ENCODE measurements at places on chromosomes 12 and 14.

GRCh38 chr14:93042968-93043940, 72.5 kb downstream of the ITPK1 start:
- no peak overlapping the region for H3K4me3 ChIP-seq
- peaks cover 64% of the 10 kb centered on the region for H3K4me1 ChIP-seq
- H3K27me3 ChIP-seq = no peaks in the 10 kb centered on the region

GRCh38 chr14:97539411-97539795, 742.2 kb downstream of the VRK1 start:
- no peak for ATAC-seq
- H3K4me1 ChIP-seq = no peaks in the 10 kb centered on the region
- H3K36me3 ChIP-seq = no peaks in the 10 kb centered on the region
- peaks cover 36% of the 10 kb centered on the region for H3K27me3 ChIP-seq
- no peak overlapping the region for H3K4me3 ChIP-seq

DNA sequence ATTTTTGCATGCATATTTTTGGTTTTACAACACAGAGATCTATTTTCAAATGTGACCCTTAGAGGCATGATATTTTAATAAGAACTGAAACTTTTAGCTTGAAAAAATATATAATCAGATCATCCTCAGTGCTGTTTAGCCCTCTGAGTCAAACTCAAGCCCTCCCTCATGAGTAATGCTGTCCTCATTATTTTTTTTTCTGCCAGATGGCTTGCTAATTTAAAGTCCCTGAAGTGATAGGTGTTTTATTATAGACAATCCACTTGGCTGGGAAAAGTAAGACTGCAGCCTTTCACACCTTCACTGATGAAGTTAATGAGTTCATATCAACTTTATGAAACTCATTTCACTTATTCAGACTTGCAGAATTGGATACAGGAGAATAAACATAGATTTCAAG, 227.7 kb downstream of the SLC16A7 start:
- no peak overlapping the region for H3K4me3 ChIP-seq
- no peak overlapping the region for H3K27ac ChIP-seq
- no peaks in the 10 kb centered on the region for H3K4me1 ChIP-seq
- no peaks in the 10 kb centered on the region for H3K36me3 ChIP-seq
- no peak for ATAC-seq

DNA sequence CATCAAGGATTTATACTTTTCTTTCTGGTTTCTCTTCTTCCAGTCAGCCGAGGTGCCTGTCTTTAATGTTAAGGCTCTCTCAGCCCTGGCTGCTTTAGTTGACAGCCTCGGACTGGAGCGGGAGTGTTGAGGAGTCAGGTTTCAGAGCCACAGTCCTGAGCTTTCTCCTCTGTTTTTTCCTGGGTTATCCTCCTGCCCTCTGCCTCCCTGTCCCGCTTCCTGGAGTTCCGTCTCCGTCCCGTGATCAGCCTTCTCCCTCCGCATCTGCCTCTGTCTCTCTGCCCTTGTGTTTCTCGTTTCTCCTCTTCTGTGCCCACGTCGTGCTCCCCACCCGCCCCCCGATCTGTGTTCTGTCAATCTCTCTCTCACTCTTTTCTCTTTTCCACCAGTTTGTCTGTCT, 33.0 kb downstream of the IQSEC3 start:
- H3K36me3 ChIP-seq = no peaks in the 10 kb centered on the region
- ATAC-seq = no peak
- no peak overlapping the region for H3K4me3 ChIP-seq
- no peaks in the 10 kb centered on the region for H3K4me1 ChIP-seq
- no peak overlapping the region for H3K27ac ChIP-seq

- peaks cover 7% of the 10 kb centered on the region for H3K27me3 ChIP-seq
- no peaks in the 10 kb centered on the region for H3K36me3 ChIP-seq
- H3K4me3 ChIP-seq = no peak overlapping the region
- H3K27ac ChIP-seq = no peak overlapping the region
- no peaks in the 10 kb centered on the region for H3K4me1 ChIP-seq
Measured at GRCh38 chr12:5466521-5466960, 34.6 kb downstream of the NTF3 start.

- no peaks in the 10 kb centered on the region for H3K36me3 ChIP-seq
- no peak overlapping the region for H3K27ac ChIP-seq
- no peak overlapping the region for H3K4me3 ChIP-seq
- no peak for ATAC-seq
Measured at GRCh38 chr12:104887452-104887851, 70.6 kb downstream of the SLC41A2 start.

GRCh38 chr12:22662356-22662755, 37.4 kb downstream of the ETNK1 start:
- no peak for ATAC-seq
- H3K4me1 ChIP-seq = no peaks in the 10 kb centered on the region
- no peaks in the 10 kb centered on the region for H3K36me3 ChIP-seq
- no peak overlapping the region for H3K27ac ChIP-seq

DNA sequence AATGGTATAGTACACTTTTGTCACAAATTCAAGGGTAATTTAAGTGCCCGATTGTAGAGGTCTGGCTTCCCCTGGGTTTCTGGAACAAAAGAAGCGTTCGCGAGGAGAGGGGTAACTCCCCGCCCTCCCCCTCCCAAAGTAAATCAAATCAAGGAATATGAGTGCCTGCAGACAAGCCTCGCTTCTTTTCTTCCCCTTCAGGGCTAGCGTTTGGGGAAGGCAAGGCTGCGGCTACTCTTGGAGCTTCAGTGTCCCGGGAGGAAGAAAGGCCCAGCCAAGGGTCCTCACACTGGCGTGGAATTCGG, 456 bp upstream of the TMPO start:
- H3K4me1 ChIP-seq = peaks cover 15% of the 10 kb centered on the region
- ATAC-seq = peak; percentile 43
- no peaks in the 10 kb centered on the region for H3K36me3 ChIP-seq
- no peaks in the 10 kb centered on the region for H3K27me3 ChIP-seq
- H3K27ac ChIP-seq = peak overlapping the region; percentile 93

DNA sequence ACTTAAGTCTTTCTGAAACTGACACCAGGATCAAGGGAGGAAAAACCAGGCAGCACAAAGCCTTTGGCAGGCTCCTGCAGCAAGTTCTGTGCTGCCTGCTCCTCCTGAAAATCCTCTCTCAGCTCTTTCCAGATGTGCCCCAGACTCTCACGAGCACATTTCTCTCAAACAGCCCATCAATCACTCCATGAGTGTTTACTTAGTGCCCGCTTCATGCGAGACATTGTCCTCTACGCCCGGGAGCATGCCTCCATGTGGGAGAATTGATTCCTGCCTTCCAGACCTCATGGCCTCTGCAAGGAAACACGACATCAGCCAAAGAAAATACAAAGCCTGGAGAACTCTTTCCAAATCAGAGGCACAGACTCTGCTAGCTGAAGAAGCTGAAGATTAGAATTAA, 46.5 kb upstream of the TSPAN11 start:
- no peak overlapping the region for H3K4me3 ChIP-seq
- peaks cover 8% of the 10 kb centered on the region for H3K27me3 ChIP-seq
- H3K4me1 ChIP-seq = no peaks in the 10 kb centered on the region
- no peaks in the 10 kb centered on the region for H3K36me3 ChIP-seq
- no peak overlapping the region for H3K27ac ChIP-seq

- H3K36me3 ChIP-seq = no peaks in the 10 kb centered on the region
- H3K4me1 ChIP-seq = peaks cover 9% of the 10 kb centered on the region
- peaks cover 4% of the 10 kb centered on the region for H3K27me3 ChIP-seq
- no peak overlapping the region for H3K4me3 ChIP-seq
- H3K27ac ChIP-seq = no peak overlapping the region
Measured at GRCh38 chr14:92693998-92694795, 54.2 kb downstream of the LGMN start.

DNA sequence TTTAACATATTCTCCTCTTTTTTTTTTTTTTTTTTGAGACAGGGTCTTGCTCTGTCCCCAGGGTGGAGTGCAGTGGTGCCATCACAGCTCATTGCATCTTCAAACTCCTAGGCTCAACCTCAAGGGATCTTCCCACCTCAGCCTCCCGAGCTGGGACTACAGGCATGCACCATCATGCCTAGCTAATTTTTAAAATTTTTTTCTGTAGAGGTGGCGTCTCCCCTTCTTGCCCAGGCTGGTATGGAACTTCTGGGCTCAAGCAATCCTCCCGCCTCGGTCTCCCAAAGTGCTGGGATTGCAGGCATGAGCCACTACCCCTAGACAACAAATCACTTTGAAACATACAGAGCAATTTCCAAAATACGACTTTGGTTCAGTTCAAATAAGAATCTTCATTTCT, 154.8 kb downstream of the PAX9 start:
- H3K27me3 ChIP-seq = no peaks in the 10 kb centered on the region
- ATAC-seq = no peak
- no peaks in the 10 kb centered on the region for H3K36me3 ChIP-seq

GRCh38 chr14:100529561-100530031, 57.6 kb downstream of the BEGAIN start:
- H3K4me3 ChIP-seq = no peak overlapping the region
- no peaks in the 10 kb centered on the region for H3K27me3 ChIP-seq
- H3K27ac ChIP-seq = no peak overlapping the region
- no peaks in the 10 kb centered on the region for H3K36me3 ChIP-seq
- ATAC-seq = no peak

DNA sequence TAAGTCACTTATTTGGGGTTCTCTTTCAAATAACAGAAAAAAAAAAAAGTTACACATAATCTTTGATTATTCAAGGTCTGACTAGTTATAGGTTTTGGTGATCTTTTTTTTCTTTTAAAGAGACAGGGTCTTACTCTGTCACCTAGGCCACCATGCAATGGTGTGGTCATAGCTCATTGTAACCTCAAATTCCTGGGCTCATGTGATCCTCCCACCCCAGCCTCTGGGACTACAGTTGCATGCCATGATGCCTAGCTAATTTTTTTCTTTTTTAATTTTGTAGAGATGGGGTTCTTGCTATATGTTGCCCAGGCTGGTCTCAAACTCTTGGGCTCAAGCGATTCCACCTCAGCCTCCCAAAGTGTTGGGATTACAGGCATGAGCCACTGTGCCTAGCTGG, 56.5 kb upstream of the CFL2 start:
- H3K4me3 ChIP-seq = no peak overlapping the region
- ATAC-seq = no peak
- peaks cover 2% of the 10 kb centered on the region for H3K36me3 ChIP-seq
- no peaks in the 10 kb centered on the region for H3K4me1 ChIP-seq
- no peak overlapping the region for H3K27ac ChIP-seq

DNA sequence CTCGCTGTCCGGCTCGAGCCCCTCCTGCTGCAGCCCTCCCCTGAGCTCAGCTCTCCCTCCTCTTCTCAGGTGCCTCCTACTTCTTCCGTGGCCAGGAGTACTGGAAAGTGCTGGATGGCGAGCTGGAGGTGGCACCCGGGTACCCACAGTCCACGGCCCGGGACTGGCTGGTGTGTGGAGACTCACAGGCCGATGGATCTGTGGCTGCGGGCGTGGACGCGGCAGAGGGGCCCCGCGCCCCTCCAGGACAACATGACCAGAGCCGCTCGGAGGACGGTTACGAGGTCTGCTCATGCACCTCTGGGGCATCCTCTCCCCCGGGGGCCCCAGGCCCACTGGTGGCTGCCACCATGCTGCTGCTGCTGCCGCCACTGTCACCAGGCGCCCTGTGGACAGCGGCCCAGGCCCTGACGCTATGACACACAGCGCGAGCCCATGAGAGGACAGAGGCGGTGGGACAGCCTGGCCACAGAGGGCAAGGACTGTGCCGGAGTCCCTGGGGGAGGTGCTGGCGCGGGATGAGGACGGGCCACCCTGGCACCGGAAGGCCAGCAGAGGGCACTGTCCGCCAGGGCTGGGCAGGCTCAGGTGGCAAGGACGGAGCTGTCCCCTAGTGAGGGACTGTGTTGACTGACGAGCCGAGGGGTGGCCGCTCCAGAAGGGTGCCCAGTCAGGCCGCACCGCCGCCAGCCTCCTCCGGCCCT, 22.8 kb downstream of the MMP17 start:
- no peak overlapping the region for H3K4me3 ChIP-seq
- H3K36me3 ChIP-seq = peaks cover under 1% of the 10 kb centered on the region
- no peak overlapping the region for H3K27ac ChIP-seq
- ATAC-seq = peak; percentile 63

GRCh38 chr12:31737763-31738162, 8.9 kb upstream of the AMN1 start:
- no peaks in the 10 kb centered on the region for H3K4me1 ChIP-seq
- H3K36me3 ChIP-seq = no peaks in the 10 kb centered on the region
- H3K4me3 ChIP-seq = no peak overlapping the region
- no peak for ATAC-seq
- H3K27me3 ChIP-seq = no peaks in the 10 kb centered on the region

DNA sequence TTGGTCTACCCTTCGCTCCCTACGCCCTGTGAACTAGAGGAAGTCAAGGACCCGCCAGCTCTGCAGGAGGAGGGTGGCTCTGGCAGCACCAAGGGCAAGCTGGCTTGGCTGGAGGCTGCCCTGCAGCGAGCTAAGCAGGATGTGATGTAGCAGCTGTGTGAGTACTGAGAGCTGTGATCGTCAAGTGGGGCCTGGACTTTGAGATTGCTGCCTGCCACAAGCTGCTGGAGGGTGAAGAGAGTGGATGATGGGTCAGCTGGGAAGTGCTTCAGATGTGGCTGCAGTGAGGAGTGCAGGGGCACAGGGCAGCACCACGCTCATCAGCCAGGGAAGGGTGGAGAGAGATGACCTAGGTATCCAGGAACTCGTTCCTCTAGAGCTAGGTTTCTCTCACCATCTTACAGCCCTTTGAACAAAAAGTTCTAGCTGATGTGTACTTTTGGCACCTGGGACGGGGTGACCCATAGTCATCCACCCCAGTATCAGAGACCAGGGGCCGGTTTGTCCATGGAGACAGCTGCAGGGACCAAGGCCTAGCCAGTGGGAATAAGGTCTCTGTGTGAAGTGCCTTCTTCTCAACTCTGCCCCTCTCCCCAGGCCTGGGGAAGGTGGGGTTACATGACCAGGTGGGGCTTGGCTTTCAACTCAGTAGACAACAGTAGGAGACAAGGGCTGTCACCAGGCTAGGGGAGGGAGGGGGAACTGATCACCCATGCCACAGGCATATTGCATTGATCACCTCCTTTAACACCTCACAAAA, 3.2 kb downstream of the KRT86 start:
- no peaks in the 10 kb centered on the region for H3K36me3 ChIP-seq
- H3K27me3 ChIP-seq = peaks cover 4% of the 10 kb centered on the region
- ATAC-seq = no peak
- no peak overlapping the region for H3K4me3 ChIP-seq
- peaks cover 8% of the 10 kb centered on the region for H3K4me1 ChIP-seq

- peaks cover 15% of the 10 kb centered on the region for H3K4me1 ChIP-seq
- H3K4me3 ChIP-seq = no peak overlapping the region
- no peak for ATAC-seq
- peaks cover 43% of the 10 kb centered on the region for H3K27me3 ChIP-seq
Measured at GRCh38 chr12:51390457-51390856, 749 bp downstream of the GALNT6 start.

All from gastroesophageal sphincter (tissue), 4 donors.